ENCODE measurements at places on chromosomes 7 and 10.

DNA sequence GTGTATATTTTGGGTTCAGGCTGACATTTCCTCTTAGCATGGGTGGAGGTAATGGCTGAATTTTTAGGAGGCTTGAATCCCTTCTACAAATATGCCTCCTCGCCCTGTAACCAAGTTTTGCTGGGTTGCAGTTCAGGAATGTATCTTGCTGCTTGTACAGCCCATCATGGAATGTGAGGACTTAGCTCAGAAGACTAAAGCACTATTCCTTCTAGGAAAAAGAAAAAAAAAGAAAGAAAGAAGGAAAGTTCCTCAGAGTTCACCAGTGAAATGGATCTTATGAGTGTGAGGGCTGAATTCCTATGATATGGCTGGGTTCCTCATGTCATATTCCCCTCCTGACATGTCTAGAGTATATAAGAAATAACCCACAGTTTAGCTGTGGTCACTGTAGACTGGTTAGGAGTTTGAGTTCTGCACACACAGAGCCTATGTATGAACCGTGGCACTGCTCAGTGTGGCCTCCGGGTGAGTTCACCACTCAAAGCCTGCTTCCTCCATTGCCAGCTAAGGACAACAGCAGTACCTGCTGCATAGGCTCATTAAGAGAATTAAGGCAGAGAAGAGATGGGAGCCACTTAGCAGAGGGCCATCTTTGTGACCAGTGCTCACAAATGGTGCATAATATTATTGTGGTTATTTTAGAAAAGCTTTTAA lies 114.0 kb downstream of the TACC2 start:
- DNase-seq, result no peak

- DNase-seq, result no peak
These were observed 8.7 kb upstream of the SEM1 start for GRCh38 chr7:96718107-96719003.

- no peak for DNase-seq
These were observed 30.5 kb upstream of the BTRC start for GRCh38 chr10:101323495-101323894.

DNA sequence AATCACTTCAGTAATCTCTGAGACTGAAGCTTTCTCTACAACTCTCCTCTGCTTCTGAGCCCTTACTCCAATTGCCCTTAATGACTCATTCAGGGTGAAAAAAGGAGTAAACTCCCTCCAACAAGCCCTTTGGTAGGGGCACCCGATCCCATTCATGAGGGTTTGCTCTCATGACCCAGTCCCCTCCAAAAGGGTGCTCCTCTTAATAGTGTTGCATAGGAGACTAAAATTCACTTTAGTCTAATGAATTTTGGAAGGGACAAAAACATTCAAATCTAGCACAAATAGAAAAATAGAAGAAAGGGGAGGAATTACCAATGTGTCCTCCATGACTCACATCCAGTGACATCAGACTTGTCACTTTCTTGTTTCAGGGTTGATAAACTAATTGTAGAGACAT lies 66.2 kb upstream of the CCNY start:
- no peak for DNase-seq

Measured in effector memory CD8-positive, alpha-beta T cell (primary cell).